ENCODE measurements at places on chromosomes 2 and 18.
A peak's percentile ranks its signal among the peaks of the same experiment; 100 is the strongest.

DNA sequence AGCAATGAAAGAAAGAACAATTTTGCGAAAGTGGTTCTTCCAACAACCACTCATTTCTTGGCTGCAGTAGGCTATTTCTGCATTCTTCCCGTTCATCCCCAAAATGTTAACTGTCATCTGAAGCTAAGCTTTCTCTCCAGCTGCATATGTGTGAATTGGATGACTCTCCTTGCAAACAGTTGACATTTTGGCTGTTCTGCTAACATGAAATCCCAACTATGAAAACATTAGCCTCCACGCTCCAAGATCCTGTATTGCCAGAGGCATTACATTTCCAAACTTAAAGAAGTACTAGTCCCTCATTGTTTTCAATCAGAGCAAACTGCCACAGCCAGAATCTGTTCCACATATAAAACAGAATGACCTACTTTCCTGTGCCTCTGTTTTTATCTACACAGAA is 88.5 kb downstream of the TGIF1 start:
- no peak for DNase-seq

GRCh38 chr2:236558993-236559978 is 10.3 kb upstream of the ACKR3 start:
- DNase-seq = no peak

DNA sequence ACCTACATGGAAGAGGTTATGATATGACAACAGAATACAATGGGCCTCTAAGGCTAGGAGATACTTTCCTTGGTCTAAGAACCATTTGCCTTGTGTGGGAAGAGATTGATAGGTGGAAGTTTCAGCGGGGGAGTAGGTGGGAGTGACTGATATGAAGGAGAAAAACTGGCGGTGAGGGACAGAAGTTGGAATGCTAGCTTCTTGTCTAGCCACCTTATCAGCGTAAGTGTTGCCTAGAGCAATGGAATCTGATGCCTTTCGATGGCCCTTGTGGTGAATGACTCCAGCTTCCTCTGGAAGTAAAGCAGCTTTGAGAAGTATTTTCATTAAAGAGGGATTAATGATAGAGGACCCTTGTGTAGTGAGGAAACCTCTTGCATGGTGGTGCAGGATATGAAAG is 121.3 kb upstream of the GULP1 start:
- DNase-seq = no peak

- no peak for DNase-seq
Observed at GRCh38 chr2:69742322-69742952, 503 bp downstream of the ANXA4 start.

GRCh38 chr18:78927156-78927555 is 52.5 kb upstream of the SALL3 start:
- no peak for DNase-seq

GRCh38 chr2:223215254-223215516 is 163.2 kb downstream of the KCNE4 start:
- DNase-seq = no peak

DNA sequence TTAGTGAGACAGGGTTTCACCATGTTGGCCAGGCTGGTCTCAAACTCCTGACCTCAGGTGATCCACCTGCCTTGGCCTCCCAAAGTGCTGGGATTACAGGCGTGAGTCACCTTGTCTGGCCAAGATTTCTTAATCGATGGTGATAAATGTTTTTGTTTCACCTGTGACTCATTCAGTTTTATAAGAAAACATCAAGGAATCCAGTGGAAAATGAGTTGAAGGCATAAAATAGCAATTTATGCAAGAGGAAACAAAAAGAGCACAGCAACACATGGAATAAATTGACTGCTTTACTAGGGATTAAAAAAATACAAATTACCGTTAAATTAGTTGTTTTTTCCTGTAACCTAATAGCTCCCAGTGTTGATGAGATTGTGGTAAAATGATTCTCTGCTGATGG is 80.2 kb downstream of the CDK15 start:
- peak; percentile 68 for DNase-seq

DNA sequence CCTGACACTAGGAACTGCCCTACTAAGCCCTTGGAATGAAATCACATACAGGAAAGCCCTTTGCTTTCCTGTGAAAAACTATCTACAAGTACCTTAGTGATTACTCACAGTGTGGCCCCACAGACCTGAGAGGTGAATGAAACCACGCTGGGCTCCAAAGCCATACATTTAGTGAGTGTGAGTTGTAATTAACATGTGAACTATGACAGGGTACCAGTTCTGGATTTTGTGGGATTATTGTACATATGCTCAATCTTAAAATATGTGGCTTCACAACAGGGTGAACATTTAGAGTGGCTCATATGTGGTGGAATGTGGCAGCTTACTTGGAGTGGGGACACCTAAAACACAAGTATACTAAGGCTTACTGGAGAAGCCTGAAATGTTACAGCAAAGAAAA is 12.3 kb downstream of the KCTD1 start:
- peak; percentile 74 for DNase-seq

GRCh38 chr2:32735348-32735747 is 107.5 kb downstream of the TTC27 start:
- DNase-seq = no peak

DNA sequence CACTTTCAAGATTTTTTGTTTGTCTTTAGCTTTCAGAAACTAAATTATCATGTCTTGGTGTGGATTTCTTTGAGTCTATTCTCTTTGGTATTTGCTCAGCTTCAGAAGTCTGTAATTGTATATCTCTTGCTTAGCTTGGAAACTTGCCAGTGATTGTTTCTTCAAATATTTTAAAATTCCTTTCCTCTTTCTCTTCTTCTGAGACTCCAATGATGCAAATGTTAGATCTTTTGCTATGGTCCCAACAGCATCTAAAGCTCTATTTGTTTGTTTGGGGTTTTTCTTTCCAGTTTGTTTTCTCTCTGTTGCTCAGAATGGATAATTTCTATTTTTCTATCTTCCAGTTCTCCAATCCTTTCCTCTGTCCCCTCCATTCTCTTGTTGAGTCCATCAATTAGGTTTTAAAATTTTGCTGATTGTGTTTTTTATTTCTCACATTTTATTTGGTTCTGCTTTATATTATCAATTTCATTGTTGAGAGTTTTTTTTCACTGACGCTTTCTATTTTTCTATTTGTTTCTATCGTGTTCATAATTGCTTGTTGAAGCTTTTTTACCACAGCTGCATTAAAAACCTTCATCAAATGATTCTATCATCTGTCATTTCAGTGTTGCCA is 81.5 kb upstream of the DAPL1 start:
- no peak for DNase-seq

DNA sequence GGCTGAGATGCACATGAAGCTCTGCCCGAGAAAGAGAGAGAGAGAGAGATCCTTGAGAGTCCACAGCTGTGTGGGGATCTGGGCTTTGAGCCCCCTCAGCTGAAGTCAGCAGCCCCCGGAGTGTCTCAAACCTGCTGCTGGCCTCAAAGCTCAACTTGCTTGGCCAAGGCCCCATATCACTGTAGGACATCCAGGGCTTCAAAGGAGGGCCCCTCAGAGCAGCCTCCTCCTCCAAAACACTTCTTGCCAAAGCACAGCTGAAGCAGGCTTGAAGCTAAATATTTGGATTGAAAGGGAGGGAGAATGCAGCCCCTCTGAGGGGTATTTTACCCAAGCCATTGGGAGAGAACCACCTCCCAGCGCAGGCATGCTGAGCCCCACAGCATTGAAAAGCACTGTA is 357.6 kb downstream of the OSR1 start:
- no peak for DNase-seq

DNA sequence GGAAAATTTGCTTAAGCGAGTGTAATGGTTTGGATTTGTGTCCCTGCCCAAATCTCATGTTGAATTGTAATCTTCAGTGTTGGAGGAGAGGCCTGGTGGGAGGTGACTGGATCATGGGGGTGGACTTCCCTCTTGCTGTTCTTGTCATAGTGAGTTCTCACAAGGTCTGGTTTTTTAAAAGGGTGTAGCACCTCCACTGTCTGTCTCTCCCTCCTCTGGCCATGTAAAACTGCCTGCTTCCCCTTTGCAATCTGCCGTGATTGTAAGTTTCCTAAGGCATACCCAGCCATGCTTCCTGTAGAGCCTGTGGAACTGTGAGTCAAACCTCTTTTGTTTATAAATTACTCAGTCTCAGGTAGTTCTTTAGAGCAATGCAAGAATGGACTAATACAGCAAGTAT is 6.6 kb downstream of the YIPF4 start:
- DNase-seq = peak; percentile 75

GRCh38 chr2:178484245-178485041 is 4.2 kb downstream of the PLEKHA3 start:
- DNase-seq = no peak

DNA sequence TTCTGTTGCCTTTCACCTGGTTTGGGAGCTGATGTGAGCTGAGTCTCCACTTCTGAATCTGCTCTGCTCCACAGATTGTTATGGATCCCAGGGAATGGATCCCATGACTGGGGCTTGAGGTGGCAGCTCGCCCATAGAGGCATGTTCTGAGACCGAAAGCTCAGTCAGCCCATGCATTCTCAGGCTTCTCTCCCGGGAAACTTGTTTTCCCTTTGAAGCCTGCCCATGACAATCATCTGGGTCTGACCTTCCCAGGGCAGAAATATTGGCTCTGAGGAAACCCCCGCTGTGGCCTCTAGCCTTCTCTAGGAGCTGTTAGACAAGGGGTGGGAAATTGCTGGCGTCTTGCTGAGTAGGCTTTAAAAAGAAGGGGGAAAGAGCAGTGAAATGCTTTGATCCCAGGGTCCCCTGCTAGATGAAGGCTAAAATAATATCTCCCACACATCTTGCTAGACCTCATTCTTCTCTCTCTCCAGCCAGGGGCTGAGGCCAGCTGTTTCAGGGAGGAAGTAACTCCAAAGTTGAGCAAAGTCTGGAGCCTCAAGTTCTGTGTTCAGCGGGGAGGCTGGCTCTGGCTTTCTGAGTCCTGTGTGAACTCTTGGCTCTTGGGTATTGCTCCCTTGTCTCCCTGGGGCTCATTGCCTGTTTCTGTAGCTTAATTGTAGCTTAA is 2.0 kb downstream of the VAMP8 start:
- DNase-seq = no peak

DNA sequence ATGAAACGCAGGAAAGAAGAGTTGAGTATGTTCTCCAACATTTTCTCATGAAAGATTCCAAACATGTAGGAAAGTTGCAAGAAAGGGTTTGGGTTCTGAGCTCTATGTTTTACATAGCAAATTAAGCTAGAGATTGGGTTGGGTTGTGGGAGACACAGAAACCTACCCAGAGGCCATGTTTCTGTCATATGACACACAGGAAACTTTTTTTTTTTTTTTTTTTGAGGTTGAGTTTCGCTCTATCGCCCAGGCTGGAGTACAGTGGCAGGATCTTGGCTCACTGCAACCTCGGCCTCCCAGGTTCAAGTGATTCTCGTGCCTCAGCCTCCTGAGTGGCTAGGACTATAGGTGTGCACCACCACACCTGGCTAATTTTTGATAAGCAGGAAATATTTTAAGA is 57.6 kb downstream of the DOCK10 start:
- DNase-seq = no peak

DNA sequence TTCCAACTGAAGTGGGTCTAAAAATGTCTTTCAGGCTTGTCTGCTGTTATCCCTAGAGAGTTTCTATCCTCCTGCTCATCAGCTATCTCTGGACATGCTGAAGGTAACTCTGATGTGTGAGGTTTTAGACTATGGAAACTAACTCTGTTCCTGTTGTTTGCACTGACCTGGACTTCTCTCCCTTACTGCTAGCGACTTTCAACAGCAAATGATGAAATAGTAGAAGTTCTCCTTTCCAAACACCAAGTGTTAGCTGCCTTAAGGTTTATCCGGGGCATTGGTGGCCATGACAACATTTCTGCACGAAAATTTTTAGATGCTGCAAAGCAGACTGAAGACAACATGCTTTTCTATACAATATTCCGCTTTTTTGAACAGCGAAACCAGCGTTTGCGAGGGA is 26.9 kb downstream of the RMC1 start:
- DNase-seq = no peak

GRCh38 chr2:26396734-26397298 is 4.9 kb upstream of the DRC1 start:
- no peak for DNase-seq

DNA sequence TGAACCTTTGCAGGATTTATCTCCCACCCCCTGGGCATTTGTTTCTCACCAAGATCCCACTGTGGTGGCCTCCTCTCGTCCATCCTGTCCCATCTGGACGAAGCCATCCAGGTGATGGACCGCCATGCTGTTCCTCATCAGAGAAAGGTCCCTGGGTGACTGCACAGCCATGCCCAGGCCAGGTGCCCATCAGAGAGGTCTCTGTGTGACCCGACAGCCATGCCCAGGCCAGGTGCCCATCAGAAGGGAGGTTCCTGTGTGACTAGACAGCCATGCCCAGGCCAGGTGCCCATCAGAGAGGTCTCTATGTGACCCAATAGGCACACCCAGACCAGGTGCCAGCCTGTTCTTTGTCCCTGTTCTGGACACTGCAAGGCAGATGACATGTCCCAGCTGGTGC is 360.9 kb upstream of the SALL3 start:
- DNase-seq = no peak

- no peak for DNase-seq
Observed at GRCh38 chr2:9103663-9104277, 100.3 kb upstream of the MBOAT2 start.

DNA sequence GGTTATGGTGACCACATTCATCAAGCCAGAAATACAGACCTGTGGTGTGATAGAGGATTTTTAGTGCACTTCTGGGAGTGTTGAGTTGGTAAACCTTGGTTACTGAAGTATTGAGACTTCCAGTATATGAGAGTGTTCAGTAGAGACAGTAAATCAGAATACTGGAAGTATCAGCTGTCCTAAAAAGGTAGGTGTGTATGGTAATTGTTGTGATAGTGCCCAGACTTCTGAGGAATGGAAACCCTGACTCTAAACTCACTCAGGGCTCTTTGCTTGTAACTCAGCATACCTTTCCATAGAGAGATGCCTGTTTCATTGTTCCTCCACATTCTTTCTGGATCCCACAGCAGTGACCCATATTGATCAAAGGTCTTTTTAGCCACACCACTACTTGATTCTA is 217.1 kb downstream of the SETBP1 start:
- DNase-seq = no peak

GRCh38 chr2:15201009-15201408 is 360.1 kb downstream of the NBAS start:
- DNase-seq = no peak

- DNase-seq = no peak
Observed at GRCh38 chr2:213763354-213763753, 479.1 kb downstream of the SPAG16 start.

DNA sequence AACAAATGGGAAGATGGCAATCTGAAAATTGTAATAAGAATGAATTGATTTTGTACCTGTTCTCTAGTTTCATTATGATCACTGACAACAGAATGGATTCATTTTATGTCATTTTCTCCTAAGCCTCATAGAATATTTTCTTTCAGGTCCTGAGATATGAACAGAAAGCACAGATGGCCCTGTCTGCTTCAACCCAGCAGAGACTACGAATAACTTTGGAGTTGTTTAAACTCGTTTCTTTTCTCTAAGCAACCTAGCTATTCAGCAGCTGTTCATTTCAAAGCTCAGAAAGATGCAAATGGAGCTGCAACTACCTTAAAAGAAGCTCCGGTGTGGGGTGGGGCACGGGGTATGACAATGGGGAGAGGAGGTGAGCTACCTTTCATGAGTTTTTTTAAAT is 124.9 kb downstream of the ALK start:
- no peak for DNase-seq

- DNase-seq = no peak
Observed at GRCh38 chr18:31835528-31836133, 75.0 kb upstream of the SLC25A52 start.
